ENCODE measurements at places on chromosomes 1 and 21.

- no peak for DNase-seq
Measured at GRCh38 chr1:53944469-53945182, 873 bp downstream of the IFT25 start.

GRCh38 chr1:206066479-206067171, 13.7 kb downstream of the RHEX start:
- no peak for DNase-seq

GRCh38 chr1:76576876-76577524, 290.3 kb upstream of the ST6GALNAC5 start:
- DNase-seq, result no peak

GRCh38 chr1:177054542-177054941, 110.0 kb downstream of the ASTN1 start:
- no peak for DNase-seq

- no peak for DNase-seq
Measured at GRCh38 chr1:11187931-11188330, 1.2 kb upstream of the ANGPTL7 start.

DNA sequence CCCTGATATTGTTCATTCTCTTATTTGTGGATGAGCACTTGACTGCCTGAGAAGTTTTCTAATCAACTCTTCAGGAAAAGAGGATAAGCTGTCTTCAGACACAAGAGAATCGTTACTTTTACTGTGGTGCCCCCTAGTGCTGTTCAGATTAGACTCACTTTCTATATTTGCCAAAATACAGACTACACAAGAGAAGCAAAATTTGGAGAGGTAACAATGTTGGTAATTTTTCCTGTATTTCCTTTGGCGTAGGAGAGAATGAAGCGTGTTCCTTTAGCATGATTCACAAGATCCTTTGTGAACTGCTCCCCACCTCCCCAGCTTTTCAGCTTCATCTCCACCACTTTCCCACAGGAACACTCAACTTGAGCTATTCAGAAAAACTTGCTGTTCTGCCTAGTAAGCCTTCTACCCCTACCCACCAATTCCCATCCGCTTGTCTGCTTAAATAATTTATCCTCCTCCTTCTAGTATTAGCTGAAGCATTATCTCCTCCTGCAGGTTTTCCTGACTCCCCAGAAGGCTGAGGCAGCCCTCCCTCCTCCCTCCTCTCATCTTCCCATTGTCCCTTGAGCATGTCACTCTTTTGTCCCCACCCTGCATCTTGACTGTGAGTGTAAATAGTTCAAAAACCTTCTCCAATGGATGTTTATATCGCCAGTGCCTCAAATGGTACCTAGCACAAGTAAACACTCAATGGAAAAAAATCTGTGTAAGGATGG, 4.5 kb downstream of the TNFSF4 start:
- no peak for DNase-seq

DNA sequence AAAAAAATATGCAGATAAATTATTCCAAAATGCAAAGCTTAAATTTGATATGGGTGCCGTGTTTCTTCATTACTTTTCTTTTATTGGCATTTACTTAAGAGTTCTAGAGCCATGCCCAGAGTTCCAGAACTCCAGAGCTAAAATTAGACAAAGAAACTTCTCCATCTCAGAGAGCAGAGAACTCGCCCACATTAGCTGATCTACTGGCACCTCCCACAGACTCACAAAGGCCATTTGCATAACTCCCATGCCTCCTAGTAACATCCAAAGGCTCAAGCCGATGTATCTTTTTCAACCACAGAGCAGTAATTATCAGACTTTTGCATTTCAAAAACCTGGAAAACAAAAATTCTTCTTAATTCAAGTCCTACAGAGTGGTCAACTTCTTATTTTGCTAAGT, 323.8 kb upstream of the ST6GALNAC5 start:
- no peak for DNase-seq

- peak; percentile 53 for DNase-seq
Measured at GRCh38 chr1:59290193-59290949, 6.5 kb upstream of the FGGY start.

GRCh38 chr1:156319664-156320063, 18.4 kb downstream of the CCT3 start:
- DNase-seq, result no peak

- DNase-seq, result no peak
Measured at GRCh38 chr1:161855260-161855659, 89.1 kb downstream of the ATF6 start.

DNA sequence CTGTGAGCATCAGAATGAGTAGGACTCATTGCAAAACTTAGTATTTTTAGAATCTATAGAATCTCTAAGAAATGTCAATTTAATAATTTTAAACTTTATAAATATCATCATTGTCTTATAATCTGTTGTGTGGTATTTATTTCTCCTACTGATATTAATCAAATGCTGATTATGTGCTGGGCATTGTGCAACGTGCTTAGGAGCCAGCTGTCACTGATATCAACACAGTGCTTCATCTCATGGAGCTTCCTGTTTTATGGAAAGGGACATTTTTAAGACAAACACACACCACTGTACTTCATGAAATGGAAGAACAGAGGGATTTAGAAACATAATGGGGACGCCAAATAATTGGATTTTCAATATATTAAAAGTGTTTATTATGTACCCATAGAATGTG, 737.9 kb upstream of the TMPRSS15 start:
- DNase-seq, result no peak

DNA sequence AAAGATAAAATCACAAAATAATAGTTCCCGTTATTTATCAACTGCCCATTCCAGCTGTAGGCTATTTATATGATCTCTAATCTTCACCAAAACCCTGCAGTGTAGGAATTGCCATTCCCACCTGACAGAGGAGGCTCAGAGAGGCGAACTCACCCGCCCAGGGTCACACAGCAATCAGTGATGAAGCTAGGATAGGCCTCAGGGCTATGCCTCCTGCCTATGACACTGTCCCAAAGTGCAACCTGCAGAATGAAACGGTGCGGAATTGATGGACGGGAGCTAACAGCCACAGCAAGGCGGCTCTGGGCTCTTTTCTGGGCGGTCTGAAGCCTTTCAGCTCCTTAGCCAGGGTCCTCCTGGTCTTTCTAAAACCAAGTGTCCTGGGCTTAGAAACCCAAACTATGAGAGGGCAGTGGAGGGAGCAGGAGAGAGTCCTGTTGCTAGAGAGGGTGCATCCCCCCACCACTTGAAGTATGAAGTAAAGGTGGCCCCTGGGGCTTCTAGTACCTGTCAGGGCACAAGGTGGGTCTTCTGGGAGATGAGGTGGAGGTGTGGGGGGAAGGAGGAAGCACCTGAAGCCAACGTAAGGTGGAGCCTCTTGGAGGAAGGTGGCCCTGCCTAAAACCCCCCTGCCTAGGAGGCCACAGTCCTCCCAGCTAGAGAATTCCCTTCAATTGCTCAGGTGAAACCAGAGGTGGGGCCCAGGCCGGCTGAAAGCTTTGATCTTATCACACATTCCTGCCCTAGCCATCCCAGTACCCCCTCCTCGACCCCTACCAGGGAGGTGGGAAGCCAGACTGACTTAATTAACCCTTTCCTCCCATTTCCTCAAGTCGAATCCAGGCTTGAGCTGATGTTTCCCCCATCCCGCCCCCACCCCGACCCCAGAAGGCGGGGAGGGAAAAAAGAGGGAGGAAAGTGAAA, 14.8 kb downstream of the HSPG2 start:
- peak; percentile 80 for DNase-seq

- no peak for DNase-seq
Measured at GRCh38 chr1:42847111-42847595, 740 bp downstream of the ZNF691 start.
